ENCODE measurements at places on chromosomes 13 and 19.

DNA sequence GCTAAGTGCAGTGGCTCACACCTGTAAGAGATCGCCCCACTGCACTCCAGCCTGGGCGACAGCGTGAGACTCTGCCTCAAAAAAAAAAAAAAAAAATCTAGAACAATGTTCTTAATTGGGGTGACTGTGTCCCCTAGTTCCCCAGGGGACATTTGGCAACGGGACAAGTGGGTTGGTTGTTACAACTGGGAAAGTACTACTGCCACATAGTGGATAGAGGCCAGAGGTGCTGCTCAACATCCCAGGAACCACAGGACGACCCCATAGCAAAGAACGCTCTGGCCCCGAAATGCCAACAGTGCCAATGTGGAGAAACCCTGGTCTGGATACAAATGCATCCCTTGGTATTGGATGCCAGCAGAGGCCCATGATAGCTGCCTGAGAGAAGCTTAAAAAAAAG lies 11.8 kb downstream of the NLRP12 start:
- DNase-seq: no peak

DNA sequence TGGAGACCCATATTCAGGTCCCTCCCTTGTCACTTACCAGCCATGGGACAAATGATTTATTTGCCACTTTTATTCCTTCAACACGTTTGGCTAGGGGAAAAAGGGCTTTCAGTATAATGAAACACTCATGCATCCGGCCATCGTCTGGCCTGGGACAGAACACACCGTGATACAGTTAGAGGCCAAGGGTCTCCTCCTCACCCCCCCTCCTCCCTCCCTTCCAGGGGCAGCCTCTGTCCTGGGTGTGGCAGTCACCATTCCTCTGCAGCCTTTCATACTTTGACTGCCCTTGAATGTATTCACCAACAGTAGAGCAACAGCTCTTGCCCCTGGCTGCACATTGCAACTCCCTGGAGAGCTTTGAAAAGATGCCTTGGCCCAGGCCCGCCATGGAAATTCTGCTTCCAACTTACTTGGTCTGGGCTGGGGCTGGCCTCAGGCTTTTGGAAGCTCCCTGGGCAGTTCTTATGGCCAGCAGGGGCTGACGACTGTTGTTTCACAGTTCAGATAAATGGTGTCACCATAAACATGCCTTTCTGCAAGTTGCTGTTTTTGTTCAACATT lies 3.0 kb downstream of the PAK4 start:
- DNase-seq: no peak

DNA sequence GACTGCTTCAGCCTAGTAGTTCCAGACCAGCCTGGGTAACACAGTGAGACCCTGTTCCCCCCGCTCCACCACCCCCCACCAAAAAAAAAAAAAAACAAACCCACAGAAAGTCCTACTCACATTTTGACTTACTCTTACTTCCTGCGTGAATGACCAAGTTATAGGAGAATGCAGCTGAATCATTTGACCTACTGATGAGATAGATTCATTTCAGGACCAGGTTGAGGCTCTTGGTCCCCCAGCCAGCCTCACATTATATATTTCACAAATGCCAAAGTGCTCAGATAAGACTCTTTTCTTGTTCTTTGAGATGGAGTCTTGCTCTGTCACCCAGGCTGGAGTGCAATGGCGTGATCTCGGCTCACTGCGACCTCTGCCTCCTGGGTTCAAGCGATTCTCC lies 70.2 kb downstream of the KLF5 start:
- no peak for DNase-seq

DNA sequence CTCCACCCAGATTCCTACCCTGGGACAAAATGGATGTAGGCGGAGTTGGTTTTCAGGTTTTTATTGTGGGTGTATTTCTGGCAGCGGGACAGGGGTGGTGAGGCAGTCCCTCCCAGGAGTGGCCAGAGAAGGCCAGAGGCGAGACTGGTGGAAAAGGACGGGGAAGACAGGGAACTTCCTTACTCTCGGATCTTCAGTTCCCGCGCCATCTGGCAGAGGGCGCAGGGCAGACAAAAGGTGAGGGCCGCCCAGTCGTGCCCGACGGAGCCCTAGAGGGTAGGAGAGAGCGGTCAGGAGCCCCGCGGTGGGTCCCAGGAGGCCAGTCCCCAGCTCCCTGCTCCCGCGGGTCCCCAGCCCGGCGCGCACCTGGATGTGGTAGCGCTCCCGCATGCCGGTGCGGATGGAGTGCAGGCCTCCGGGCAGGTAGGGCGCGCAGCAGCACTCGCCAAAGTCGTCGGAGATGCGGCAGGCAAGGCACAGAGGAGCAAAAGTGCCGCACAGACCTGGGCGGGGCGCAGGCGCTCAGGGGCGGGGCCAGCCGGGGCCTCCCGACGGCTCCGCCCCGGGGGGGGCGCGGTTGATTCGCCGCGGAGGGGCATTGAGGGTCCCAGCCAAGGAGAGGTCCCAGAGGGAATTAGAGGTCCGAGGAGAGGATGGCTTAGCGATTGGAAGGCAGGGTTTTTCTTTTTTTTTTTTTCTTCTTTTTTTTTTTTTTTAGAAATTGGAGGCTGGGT lies 3.0 kb downstream of the CNFN start:
- no peak for DNase-seq

- no peak for DNase-seq
Observed at GRCh38 chr13:97225533-97225932, 3.4 kb downstream of the MBNL2 start.

DNA sequence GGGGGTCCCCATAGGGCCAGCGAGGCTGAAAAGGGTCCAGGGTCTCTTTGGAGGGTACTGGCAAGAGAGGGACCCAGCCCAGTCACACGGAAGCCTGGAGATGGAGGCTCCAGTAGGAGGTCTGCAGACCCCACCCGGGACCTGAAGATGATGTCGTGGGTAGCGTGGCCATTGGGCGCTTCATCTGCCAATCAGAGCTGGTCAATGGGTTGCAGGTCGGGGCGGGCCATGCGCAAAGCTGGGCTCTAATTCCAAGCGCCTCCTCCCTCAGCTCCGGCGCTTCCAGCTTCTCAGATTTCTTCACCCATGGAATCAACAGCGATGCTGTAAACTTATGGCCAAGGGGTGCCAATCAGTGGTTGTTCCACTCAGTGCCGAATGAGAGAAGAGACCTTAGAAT lies 10.9 kb downstream of the SIGLEC12 start:
- DNase-seq: no peak
